Amniotic epithelial cell (primary cell): ENCODE measurements at places on chromosomes 12 and 14.

DNA sequence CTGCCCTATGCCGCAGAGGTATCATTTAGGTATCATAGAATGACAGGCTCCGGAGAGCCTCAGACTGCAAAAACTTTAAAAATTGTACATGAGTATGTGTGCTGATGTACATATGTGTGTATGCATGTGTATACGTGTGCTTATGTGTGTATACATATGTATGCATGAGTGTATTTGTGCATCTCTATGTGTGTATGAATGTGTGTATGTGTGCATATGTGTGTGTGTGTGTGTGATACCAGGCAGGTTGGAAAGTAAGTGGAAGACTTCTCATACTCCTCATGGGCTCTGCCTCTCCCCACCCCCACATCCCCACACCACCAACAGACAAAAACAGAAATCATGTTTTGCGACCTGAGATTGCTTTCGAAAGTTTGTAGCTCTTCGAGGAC is 621 bp upstream of the TMEM117 start:
- DNase-seq: peak; percentile 8

- no peak for DNase-seq
Measured at GRCh38 chr12:101181776-101182175, 28.3 kb downstream of the SLC5A8 start.

GRCh38 chr12:112352921-112353320 is 29.3 kb downstream of the HECTD4 start:
- DNase-seq: no peak

DNA sequence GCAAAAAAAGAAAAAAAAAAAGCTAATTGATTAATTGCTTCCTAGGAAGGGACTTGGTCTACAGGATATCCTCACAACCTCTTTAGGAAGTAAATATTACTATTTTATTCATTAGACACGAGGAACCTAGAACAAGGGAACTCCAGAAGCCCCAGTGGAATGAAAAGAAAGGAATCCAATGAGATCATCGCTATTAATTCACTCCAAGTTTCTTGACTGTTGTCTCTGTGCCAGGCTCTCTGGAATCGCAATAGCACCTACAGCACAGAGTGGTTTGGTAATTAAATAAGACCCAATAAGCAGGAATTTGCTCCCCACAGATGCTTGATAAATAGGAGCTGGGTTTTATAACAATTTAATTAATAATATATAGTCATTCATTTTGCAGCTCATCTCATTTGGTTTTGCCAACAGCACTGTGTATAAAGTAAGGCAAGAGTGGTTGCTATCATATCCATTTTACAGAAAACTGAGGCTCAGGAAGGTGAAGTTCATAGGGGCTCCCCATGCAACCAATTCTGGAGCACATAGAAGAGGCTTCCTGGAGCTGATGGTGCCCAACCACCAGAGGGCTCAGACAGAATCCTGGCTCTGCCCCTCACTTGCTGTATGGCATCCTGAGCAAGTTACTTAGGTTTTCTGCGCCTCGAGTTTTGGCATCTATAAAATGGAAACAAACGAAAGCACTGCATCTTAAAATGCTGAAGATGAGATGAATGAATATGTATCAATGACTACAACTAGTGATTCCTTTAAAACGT is 420.2 kb downstream of the MED13L start:
- DNase-seq: no peak

DNA sequence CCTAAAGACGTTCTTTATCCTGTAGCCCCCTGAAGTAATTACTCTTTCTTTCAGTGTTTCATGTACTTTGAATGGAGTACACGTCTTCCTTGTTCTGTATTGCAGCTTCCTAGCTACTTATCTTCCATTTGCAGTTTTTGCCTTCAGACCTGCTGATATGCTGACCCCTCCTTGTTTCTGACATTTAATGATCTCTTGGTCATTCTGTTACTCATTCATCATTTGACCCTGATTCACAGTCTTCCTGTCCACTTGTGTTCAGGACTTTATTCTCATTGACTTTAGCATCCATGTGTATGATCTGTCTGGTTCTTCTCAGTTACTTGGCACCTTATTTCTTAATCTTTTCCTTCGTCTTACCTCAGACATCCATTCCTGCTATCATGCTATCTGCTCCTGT is 22.2 kb downstream of the CPSF2 start:
- DNase-seq: peak; percentile 77

DNA sequence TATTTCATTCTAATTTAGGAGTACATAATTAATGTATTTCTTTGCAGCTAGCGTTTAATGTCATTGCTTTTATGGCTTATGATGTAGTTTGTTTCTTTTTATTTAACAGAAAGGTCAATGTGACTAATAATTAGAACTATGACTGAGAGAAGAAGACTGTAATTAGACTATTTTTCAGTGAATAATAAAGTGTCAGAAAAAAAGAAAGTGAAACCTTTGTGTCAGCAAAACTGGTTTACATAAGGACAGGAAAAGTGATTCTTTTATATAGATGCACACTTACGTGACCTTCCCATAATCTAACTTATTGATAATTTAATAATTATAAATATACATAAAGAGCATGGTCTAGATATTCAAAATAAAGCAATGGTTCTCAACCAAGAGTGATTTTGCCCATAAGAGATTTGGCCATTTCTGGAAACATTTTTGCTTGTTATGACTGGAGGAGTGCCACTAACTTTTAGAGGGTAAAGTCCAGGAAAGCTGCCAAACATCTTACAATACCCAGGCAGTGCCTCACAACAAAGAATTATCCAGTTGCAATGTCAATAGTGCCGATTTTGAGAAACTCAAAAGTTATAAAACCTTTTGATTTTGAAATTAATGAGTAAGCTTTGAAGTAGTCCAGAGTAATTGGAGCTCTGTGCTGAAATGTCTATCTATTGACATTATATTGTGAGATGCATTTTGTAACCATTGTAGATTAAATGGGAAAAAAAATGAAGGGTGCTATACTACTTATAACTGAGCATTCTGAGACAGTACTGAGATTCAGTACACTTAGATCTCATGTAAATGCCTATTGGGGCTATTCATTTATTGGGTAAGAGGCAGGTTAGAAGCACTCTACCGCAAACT is 227.1 kb downstream of the C12orf50 start:
- no peak for DNase-seq

DNA sequence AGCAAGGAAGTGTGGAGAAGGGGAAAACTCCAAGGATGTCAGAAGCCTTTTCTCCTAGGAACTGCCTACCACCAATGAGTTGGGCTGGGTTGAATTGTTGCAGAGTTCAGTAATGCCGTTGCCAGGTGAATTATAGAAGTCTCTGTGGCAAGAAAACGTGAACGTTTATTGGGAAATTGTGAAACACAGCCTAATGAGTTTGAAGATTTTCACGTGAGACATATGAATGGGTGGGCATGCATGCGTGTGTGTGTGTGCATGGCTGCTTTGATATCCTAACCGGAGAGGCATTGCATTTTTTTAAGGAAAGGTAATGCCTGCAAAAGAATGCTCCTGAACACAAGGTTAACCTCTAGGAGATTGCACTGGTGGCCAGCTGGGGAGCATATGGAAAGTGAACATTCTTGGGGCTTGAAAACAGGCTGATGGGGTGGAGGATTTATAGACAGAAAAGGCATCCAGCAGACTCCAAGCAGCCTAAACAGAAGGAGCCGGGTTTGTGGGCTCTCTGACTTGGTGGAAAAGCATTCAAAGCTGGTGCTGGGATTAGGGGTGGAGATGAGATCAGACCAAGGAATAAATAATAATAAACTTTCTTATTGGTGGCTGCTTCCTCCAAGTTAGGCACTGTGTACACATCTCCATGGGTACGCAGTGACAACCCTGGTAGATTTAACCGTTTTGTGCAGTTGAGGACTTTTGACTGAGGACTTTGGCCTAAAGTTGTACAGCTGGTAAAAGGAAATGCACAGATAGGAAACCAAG is 67.8 kb downstream of the NTF3 start:
- peak; percentile 42 for DNase-seq

- peak; percentile 71 for DNase-seq
Measured at GRCh38 chr12:62210422-62210821, 49.8 kb upstream of the USP15 start.

DNA sequence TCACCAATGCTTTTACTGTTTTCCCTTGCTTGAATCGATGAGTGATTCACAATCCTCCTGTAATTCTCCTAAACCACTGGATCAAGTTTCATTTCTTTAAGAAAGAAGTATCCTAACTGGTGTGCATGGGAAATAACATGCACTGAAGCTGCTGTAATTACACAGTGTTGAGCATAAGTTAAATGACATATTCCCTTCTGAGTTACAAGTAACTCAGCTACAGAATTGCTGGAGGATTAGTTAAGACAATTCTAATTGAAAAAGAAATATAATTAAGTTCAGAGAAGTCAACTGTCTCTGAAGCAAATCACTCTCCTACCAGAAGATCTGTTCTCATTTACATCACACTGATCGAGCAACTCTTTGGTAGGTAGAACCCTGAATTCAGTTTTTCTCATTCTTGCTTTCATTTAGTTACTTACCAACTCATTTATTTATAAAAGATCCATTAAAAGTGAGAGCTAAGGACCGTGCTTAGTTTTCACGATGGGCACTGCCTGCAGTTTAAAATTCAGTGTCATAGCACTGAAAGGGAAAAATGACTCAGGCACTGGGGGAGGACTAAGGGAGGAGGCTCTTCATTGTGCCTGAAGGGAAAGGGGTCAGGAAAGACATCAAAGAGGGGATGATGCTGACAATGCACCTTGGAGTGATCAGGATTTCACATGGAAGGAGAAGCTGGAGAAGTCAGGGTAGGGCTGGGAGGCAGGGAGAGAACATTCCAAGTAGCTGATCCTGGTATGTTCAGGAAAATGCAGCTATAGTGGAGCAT is 327.2 kb downstream of the EMP1 start:
- DNase-seq: no peak

DNA sequence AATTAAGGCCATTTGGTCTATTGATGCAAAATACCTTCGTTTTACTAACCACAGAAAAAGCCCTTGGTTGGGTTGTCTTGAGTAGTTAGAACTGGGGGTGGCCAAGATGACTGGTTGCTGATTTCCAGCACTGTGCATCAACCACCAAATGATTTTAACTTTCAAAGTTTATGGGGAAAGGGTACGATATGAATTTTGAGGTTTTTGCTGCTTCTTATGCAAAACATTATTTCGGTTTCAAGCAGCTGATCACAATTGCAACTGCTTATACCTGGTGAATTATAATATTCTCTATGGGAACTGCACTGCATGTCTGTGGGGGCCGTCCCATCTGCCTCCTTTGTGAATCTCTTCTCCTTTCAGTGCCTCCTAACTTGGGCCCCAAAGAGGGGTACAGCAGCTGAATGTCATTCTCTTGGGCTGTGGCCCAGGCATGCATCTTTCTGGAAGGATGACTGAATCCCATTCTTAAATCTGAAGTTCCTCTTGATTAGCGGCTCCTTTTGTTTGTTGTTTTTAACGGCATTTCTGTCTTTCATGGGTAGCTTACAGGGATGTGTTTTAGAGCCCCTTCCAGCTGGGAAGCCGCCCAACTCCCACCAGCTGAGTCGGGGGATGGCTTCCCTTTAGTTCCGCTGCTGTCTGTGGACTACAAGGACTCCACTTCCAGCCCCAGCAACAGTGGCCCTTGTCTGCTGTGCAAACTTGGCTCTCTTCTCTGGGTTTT is 479.8 kb downstream of the ZFP36L1 start:
- DNase-seq: no peak

DNA sequence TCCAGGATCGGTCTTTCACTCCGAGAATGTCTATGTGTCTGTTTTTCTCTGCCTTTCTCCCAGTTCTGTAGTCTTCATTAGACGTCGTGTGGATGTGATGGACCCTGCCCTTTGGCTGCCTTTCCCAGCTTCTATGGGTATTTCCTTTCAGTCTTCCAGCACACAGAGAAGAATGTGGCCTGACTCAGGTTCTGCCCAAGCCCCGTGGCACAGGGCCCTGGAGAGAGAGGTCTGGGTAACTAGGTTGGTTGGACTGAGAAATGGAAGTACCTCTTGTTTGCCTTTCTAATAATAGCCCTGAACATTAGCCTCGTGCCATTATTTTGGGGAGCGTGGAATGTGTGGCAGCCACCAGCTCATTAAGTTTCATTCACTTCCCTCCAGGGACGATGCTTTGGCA is 3.8 kb downstream of the FOXJ2 start:
- no peak for DNase-seq

DNA sequence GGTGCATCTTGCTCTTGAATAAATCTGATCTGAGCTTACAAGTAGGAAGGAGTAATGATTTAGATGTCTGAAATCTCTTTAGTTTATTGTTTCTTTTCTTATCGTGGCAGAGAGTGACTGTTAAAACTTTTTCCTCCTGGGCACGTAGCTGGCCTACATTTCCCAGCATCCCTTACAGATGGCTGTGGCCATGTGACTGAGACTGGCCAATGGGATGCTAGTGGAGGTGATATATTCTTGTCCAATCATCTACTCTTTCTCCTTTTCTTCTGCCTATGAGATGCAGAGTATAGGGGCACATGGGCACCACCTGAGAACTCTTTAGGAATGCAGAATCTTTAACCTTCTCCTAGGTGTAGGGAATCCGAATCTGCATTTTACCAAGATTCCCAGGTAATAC is 237.3 kb downstream of the RGS6 start:
- no peak for DNase-seq

DNA sequence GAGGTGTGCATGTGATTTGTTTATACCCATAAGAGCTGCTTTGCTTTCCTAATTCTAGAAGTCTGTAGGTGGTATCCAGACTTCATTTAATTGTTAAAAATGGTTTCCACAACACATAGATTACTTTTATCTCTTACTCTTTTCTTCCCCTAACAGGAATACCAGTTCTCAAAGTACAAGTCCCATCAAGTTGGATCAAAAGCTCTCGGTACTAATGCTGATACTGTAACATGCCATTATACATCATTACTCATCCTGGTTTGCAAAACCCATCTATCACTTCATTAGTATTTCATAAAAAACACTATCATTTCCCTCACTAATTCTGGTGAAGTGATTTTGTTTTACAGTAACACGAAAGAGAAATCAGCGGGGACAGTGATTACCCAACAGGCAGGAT is 94.3 kb downstream of the PPP2R5E start:
- DNase-seq: no peak

- DNase-seq: no peak
Measured at GRCh38 chr14:54785778-54786770, 116.6 kb downstream of the GCH1 start.

DNA sequence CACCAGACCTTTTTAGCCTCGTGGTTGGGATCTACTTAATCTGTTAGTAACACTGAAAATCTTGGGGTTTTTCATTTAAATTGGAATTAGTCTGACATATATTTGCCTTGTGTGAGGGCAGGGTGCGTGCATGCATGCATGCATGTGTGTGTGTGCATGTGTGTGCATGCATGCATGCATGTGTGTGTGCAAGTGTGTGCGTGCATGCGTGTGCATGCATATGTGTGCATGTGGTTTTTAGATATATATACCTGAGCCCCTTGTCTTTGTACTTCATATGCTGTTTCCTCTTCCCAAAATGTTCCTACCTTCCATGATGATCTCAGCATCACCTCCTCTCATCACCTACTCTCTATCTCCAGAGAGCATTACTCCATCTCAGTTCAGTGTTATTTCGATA is 66.3 kb upstream of the BCL11B start:
- DNase-seq: no peak
